ENCODE measurements at places on chromosomes 7 and 10.

DNA sequence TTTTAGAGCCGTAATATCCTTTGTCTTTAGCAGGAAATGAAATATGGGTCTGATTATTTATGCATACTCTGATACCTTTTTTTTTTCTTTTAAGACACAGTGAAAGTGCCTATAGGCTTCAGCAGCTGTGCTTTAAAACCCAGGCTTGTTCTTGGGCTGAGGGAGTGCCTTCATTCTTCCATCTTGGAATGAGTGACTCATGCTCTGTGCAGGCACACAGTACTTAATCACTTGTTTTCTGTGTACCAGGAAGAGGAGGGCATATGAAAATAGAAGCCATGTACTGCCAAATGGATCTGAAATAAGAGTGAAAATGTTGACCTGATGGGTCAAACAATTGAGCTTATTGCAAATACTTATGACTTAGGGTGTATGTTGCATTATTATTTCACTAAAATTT lies 12.0 kb downstream of the INPP5F start:
- DNase-seq, result no peak

DNA sequence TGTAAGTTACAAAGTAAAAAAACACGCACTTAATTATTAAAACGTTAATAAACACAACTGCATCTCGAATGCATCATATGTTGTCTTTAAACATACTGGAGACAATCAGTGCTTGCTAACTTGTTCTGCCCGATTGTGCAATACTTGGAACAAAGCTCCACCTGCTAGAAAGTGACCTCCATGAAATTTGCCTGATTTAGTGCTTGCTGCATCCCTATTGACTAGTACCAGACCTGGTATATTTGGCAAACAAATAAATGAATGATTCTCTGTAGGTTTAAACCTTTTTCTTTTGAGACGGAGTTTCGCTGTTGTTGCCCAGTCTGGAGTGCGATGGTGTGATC lies 6.2 kb downstream of the BZW2 start:
- no peak for DNase-seq

DNA sequence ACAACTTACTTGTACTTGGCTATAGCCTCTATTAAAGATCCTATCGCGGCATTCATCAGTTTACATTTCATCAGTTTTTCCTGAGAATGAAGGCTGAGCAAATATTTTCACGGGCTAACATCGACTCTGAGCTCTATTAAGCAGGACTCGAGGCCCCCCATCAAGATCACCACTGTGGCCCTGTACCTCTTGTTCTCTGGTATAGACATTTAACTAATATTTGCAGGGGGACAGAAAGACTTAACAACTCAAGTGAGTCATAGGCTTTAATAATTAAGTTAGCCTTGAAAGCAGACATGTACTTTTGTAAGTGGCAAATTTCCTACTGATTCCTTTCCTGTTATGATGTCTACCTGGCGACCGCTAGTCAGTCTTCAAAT lies 45.4 kb downstream of the DOCK4 start:
- peak; percentile 19 for DNase-seq

GRCh38 chr7:44750921-44751571 lies 2.4 kb downstream of the ZMIZ2 start:
- DNase-seq, result no peak

DNA sequence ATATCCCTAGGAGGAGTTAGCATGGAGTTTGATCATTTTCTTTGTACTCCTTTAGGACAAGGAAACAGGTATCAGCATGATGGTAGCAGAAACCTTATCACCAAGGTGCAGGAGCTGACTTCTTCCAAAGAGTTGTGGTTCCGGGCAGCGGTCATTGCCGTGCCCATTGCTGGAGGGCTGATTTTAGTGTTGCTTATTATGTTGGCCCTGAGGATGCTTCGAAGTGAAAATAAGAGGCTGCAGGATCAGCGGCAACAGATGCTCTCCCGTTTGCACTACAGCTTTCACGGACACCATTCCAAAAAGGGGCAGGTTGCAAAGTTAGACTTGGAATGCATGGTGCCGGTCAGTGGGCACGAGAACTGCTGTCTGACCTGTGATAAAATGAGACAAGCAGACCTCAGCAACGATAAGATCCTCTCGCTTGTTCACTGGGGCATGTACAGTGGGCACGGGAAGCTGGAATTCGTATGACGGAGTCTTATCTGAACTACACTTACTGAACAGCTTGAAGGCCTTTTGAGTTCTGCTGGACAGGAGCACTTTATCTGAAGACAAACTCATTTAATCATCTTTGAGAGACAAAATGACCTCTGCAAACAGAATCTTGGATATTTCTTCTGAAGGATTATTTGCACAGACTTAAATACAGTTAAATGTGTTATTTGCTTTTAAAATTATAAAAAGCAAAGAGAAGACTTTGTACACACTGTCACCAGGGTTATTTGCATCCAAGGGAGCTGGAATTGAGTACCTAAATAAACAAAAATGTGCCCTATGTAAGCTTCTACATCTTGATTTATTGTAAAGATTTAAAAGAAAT lies 4.8 kb downstream of the BAMBI start:
- DNase-seq, result no peak

DNA sequence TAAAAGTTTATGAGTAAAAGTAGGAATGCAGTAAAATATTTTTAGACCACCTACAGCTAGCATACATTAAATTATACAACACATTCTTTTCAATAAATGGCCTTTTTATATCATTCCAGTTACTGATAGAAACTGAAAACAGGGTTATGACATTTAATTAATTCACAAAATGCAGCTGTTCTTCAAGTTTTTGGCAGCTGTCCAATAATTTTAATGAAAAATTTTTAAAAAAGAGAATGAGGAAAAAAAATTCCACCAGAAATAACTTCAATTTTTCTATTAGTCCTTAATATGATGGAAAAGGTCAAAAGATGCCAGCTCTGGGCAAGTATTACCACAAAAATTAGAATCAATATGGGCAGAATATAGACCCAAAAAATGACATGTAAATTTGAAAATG lies 11.9 kb upstream of the LRRC72 start:
- no peak for DNase-seq

- DNase-seq, result no peak
Measured at GRCh38 chr7:137835486-137836112, 11.2 kb downstream of the DGKI start.

DNA sequence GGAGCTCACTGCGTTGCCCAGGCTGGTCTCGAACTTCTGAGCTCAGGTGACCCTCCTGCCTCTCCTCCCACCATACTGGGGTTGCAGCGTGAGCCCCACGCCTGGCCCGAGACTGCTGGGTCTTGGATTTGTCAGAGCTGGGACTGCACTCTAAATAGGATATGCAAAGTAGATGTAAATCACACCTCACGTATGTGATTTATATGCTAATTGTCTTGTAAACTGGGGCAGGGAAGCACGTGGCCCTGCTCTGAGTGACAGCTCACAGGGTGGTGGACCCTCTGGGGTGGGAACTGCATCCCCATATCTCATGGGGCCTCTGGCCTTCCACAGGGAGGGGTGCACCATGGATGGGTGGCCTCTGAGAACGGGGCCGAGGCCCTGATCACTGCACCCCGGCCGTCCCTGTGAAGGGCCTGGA lies 34.1 kb downstream of the GET4 start:
- DNase-seq, result no peak
